Hair follicular keratinocyte (primary cell): ENCODE measurements at places on chromosomes 16 and 17. TPM values are rescaled to one million over a fixed set of nuclear protein-coding genes. Genes with fewer than 3 reads are reported as not detected.

The ABCC12 gene
- total RNA-seq = not detected in 2 replicates

The SAMD14 gene
- 0.23 and 1.1 TPM in 2 replicates for total RNA-seq

The SLFN14 gene
- not detected in 2 replicates for total RNA-seq

The TOB1 gene
- total RNA-seq = 8.9 and 14.1 TPM in 2 replicates

The BEAN1 gene
- total RNA-seq = 0.04 and 0.16 TPM in 2 replicates

The DDX52 gene
- 16.9 and 19.5 TPM in 2 replicates for total RNA-seq

The SLC6A4 gene
- not detected in 2 replicates for total RNA-seq
